ENCODE measurements at places on chromosomes 3 and 15.
A peak's percentile ranks its signal among the peaks of the same experiment; 100 is the strongest.

- DNase-seq: no peak
Observed at GRCh38 chr3:69770976-69771634, 31.8 kb downstream of the MITF start.

- no peak for DNase-seq
Observed at GRCh38 chr3:123332124-123332641, 116.7 kb downstream of the ADCY5 start.

GRCh38 chr15:89085289-89085926 lies 2.8 kb upstream of the ABHD2 start:
- no peak for DNase-seq

- no peak for DNase-seq
Observed at GRCh38 chr3:186600896-186601295, 12.0 kb upstream of the AHSG start.

GRCh38 chr15:44529864-44530604 lies 6.9 kb upstream of the EIF3J start:
- no peak for DNase-seq

GRCh38 chr3:121970047-121970446 lies 52.0 kb downstream of the ILDR1 start:
- DNase-seq: no peak

- peak; percentile 19 for DNase-seq
Observed at GRCh38 chr3:187616307-187616972, 53.8 kb downstream of the SST start.

GRCh38 chr3:135860761-135861160 lies 104.8 kb upstream of the PPP2R3A start:
- DNase-seq: no peak

DNA sequence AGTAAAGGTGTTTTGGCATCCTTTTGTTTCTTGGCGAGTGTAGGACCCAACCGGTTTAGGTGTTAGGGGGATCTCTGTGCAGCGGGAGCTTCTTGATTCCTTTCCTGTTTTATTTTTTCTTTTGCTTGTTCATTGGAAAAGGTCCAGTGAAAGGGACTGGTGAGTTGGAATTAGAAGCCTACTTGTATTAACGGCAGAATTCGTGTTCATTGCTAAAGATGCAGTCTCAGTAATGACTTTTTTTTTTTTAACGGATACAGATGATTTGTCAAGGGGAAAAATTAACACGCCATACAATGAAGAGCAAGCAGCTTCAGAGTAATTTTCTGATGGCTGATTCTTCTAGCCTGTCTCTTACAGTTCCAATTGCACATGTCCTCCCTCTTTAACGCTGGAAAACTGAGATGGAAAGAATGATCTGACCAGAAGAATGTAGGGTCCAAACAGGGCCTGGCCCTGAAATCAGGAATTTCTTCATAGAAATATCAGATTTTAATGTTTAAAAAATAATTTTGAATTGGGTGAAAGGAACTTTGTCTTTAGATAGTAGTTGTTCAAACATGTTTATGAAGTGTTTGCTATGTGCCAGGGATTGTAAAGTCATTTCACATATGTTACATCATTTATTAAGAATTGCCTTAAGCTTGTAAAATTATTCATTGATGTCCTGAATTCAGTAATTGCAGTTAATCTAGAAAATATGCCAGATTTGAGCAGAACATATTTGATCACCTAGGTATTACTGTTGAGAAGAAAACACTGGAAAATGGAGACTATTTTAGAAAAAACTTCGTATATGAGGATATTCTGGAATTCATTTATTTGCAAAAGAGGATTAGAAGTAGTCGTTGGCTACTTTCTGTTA lies 1.4 kb downstream of the MAPK6 start:
- DNase-seq: no peak

DNA sequence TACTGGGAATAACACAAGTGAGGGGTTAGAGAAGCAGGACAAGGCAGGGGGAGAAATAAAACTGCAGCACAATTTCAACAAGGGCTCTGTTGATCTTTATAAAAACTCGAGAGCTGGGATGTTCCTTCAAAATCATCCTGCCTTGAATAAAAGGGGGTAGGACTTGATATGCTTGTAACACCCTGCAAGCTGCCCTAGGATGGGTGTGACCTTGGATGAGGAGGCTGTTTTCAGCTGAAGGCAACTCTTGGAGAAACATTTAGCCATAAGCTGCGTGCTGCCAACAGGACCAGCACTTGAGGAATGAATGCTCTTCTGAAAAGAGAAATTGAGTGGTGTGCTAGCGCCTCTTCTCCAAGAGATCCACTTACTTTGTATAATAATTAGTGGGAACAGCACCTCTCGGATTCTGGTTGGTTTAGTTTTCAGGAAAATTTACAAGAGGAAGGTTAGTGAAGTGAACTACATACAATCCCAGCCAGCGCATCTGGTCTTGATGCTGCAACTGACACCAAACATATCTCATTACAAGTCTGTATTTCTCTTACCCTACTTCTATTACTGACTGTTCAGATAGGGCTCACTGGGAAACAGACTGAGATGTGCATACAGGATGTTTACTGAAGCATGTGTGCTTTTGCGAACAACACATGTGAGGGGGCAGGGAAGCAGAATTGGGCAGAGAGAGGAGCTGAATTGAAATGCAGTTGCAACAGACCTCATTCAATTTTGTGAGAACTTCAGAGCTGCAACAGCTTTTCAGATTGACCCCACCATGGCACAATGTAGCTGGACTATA lies 643.0 kb upstream of the GOLIM4 start:
- DNase-seq: no peak

- DNase-seq: no peak
Observed at GRCh38 chr15:85831415-85832113, 36.8 kb upstream of the KLHL25 start.

DNA sequence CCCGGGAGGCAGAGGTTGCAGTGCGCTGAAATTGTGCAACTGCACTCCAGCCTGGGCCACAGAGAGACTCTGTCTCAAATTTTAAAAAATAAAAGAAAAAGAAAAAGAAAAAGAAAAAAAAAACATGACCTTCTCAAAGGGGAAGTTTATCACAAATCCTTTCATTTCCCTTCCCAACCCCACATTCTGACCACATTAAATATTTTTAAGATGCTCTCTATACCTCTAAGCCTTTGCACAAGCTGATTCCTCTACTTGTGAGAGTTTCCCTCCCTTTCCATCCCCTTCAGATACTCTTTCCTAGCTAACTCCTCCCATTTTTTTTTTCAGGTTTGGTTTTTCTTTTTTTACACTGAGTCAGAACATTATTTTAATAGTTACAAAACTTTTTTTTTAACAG lies 4.0 kb downstream of the HIGD1A start:
- no peak for DNase-seq

- no peak for DNase-seq
Observed at GRCh38 chr3:98259-98654, 98.3 kb upstream of the CHL1 start.

DNA sequence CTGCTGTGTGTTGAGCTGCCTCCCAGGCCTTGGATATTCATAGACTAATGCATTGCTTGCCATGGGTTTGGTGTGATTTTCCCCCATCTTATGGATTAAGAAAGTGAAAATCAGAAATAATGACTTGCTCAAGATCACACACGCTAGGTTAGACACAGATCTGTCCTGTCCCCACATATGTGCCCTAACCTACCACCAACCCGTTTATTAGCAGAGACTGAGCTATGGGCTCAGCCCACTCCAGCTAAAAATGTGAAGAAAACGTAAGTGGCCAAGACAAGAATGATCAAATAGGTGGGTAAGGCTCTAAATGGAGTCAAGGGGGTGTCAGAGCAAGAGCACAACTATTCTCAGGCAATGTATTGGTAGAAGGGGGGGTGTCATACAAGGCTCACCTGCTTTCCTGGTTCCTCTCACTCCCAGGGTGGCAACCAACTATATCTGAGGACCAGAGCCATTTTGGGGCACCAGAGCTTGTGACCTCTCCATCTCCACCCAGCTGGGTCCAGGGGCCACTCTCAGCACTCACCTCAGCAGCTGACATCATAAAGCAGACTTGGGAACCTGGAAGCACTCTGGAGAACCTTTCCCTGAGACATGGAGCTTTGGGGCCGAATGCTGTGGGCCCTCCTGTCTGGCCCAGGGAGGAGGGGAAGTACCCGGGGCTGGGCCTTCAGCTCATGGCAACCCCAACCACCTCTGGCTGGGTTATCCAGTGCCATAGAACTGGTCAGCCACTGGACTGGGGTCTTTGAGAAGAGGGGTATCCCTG lies 1.4 kb downstream of the HEMK1 start:
- DNase-seq: no peak

DNA sequence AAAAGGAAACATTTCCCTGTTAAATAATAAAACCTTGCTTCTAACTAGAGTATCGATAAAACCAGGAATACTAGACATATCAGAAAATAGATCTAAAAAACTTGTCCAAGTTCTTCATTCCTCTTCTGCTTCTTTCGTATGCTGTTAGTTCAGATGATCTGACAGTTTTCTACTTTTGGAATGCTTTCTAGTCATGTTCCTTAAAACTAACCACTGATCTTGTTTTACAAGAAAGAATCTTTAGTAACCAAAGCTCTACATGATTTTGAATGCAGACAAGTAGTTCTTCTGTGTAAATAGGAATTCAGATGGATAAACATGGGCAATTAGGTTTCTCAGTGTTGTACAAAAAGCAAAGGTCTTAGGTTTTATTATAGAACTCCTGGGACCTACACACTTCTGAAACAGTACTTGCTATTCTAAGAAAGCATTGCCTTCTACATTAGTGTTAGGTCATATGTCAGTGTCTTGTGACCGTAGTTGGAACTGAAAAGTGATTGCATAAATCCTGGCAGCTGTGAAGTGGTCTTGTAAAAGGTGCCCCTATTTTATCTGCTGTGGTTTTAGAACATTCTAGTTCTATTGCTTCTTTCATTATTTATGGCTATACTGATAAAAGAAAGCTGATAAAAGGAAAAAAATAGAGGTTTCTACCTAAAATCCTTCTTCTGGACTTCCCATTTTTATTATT lies 40.7 kb downstream of the SNRK start:
- DNase-seq: no peak

DNA sequence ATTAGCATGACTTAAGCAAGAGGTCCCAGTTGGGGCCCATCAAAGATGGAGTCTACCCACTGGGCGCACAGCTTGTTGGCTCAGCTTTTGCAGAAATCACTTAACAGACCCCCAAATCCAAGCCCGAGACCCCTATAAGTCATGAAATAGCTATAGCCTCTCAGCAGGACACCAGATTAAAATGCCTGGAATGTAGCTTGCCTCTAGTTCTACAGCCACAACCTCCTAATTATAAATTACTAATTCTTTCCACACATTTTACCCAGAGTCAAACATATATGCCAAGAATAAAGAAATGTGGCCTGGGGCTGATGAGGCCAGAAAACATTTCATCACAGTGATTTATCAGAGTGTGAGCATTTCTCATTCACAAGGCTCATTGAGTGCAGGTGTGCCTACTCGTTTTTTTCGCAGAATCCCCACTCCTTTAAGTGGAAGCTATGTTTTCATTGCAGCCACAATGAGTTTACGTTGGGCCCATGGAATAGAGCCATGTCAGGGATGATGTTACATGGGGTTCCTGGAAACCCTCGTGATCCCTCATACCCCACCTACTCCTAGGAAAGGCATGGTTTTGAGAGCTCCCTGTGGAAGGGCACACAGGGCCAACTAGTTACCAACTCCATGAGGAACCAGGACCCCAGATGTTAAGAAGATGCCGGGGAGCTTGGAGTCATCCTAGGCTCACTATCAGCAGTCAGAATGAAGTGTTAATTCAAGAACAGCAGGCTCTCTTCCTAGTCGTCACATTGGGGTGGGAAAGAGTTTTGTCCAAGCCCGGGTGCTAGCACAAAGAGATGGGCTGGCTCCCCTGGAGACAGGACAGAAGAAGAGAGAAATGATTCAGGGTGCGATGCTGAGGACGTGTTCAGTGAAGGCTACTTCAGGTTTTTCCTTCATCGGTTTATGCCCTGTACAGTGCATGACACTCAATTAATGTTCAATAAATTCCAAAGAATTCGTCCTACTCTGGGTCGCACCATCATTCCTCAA lies 90.2 kb upstream of the ABHD17C start:
- DNase-seq: no peak

- no peak for DNase-seq
Observed at GRCh38 chr15:65362491-65362890, 15.3 kb downstream of the IGDCC3 start.

GRCh38 chr3:172591876-172592771 lies 68.9 kb upstream of the TNFSF10 start:
- DNase-seq: peak; percentile 65

- no peak for DNase-seq
Observed at GRCh38 chr3:45653205-45653604, 36.0 kb upstream of the SACM1L start.

DNA sequence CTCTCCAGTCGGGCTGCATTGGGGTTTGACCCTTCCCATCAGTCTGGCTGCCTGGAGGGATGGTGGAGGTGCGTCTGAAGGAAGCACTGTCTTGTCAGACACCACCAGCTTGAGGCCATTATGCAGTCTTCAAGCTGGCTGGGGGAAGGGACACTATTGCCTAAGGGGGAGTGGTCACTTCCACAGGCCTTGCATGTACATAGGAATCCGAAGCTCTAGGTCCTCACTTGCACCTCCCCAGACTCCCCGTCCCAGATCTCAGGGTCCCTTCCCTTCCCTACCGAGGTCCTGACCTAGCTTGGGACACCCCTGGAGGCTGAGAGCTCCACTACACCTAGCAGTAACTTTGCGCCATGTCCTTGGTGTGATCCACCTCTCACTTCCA lies 48.6 kb upstream of the KLF13 start:
- DNase-seq: no peak

GRCh38 chr15:76135516-76135915 lies 75.7 kb downstream of the TMEM266 start:
- no peak for DNase-seq

- no peak for DNase-seq
Observed at GRCh38 chr15:67892559-67893377, 52.9 kb upstream of the RNU6-1 start.

DNA sequence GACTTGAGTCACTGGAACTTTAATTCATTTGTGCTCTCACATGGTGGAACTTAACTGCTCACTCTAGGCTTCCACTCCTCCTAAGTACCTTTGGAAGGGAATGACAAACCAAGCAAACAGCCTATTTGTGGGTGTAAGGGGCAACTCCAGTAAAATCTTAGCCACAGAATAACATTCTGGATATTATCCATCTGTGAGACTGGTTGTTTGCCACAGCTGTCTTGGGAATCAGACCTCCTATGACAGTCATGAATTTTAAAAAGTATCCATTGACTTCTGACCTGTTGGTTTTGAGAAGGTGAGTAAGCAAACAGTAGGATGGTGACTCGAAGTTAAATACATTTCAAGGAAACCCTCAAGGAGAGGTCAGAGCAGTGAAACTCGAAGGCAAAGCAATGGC lies 147.3 kb upstream of the CDIN1 start:
- no peak for DNase-seq
